ENCODE measurements at places on chromosomes 3 and 15.

- peak; percentile 17 for DNase-seq
- no peaks in the 10 kb centered on the region for H3K4me1 ChIP-seq
- H3K36me3 ChIP-seq, result no peaks in the 10 kb centered on the region
- H3K4me3 ChIP-seq, result no peak overlapping the region
Measured at GRCh38 chr15:57865294-57865693, 158.8 kb downstream of the POLR2M start.

- H3K27ac ChIP-seq, result no peak overlapping the region
- no peaks in the 10 kb centered on the region for H3K36me3 ChIP-seq
- no peaks in the 10 kb centered on the region for H3K4me1 ChIP-seq
- H3K4me3 ChIP-seq, result no peak overlapping the region
Measured at GRCh38 chr3:177513815-177514610, 316.7 kb upstream of the TBL1XR1 start.

DNA sequence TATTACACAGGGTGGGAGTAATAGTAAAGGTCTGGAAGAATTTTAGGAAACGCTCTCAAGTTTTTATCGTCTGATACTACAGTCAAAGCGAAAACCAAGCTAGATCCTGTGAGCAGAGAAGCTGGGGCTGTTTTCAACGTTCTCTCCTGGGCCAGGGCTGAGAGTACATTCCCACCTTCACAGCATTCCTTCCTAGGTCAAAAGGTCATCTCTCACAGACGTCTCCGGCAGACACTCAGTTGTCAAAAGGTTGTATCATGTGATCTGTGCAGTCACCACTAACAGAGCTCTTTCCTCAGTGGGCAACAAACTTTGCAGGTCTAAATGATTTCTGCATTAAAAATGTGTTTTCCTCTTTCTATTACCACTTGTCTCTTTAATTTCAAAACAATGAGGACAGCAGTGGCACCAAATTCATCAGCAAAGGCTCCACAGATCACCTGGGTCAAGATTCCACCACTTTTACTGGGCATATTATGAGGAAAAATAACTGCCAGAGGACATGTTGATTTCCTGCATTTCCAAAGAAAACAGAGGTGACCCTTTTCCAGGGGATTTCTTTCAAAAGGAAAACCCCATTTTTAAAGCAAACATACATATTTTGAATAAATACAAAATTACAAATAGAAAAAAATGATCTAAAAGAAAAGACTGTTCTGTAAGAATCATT is 41.9 kb downstream of the MEIS2 start:
- peaks cover 34% of the 10 kb centered on the region for H3K4me1 ChIP-seq
- H3K27ac ChIP-seq, result peak overlapping the region; percentile 39
- H3K36me3 ChIP-seq, result no peaks in the 10 kb centered on the region
- H3K27me3 ChIP-seq, result no peaks in the 10 kb centered on the region
- H3K4me3 ChIP-seq, result no peak overlapping the region
- no peak for DNase-seq

- H3K4me1 ChIP-seq, result no peaks in the 10 kb centered on the region
- no peak overlapping the region for H3K27ac ChIP-seq
- H3K4me3 ChIP-seq, result no peak overlapping the region
- no peak for DNase-seq
Measured at GRCh38 chr3:128983293-128984069, 10.4 kb downstream of the CFAP92 start.

- H3K27ac ChIP-seq, result no peak overlapping the region
- no peak overlapping the region for H3K4me3 ChIP-seq
- no peaks in the 10 kb centered on the region for H3K36me3 ChIP-seq
- H3K4me1 ChIP-seq, result peaks cover 16% of the 10 kb centered on the region
- no peaks in the 10 kb centered on the region for H3K27me3 ChIP-seq
Measured at GRCh38 chr15:41980654-41981323, 8.4 kb upstream of the EHD4 start.

DNA sequence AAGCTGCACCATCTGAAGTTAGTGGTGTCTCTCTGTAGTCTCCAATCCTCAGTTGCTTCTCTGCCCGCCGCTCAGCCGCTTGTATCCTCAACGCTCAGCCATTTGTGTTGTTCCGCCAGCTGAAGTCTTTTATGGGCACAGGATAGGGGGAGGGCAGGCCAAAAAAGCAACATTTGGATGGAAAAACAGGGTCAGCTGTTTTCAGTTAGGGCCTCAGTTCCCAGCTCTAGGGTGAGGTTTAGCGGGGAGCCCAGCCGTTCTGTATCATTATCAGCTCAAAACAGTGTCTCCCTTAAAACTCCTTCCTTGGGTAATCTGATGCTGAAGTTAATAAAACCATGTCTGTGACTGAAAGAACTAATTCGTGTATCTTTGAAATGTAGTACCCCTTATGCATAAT is 329.5 kb upstream of the AZI2 start:
- H3K27me3 ChIP-seq, result peaks cover 21% of the 10 kb centered on the region
- H3K27ac ChIP-seq, result no peak overlapping the region
- H3K4me1 ChIP-seq, result no peaks in the 10 kb centered on the region
- DNase-seq, result no peak

DNA sequence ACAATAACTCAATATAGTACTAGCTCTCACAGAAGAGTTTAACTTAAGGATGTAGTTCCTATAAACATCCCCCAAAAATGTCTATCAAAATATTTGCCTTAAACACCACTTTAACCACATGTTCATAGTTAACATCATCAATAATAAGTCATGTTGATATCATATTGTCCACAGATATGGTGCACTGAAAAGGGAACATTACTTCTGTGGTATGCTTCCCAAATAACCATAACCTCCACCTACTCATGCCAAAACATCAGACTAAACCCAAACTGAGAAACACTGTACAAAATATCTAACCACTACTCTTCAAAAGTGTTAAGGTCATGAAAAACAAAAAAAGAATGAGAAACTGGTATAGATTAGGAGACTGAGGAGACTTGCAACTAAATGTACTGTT is 32.9 kb downstream of the SLC4A7 start:
- H3K36me3 ChIP-seq, result peaks cover 16% of the 10 kb centered on the region
- peak; percentile 14 for DNase-seq
- peaks cover 27% of the 10 kb centered on the region for H3K4me1 ChIP-seq
- H3K4me3 ChIP-seq, result no peak overlapping the region
- H3K27ac ChIP-seq, result no peak overlapping the region

DNA sequence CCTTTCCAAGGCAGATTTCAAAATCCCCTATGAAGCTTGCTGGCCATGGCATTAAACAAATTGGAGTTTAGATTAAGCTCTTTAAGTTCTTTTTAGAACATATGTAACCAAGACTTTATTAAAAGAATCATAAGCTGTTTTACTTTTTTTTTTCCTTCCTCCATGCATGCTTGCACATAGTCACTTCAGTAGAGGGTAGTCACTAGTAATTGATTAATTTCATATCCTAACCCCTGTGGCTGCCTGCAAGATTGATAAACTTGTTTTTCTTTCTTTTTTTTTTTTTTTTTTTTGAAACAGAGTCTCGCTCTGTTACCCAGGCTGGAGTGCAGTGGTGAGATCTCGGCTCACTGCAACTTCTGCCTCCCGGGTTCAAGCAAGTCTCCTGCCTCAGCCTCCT is 33.3 kb upstream of the ZKSCAN7 start:
- peaks cover 11% of the 10 kb centered on the region for H3K27me3 ChIP-seq
- no peaks in the 10 kb centered on the region for H3K36me3 ChIP-seq
- DNase-seq, result no peak
- H3K4me3 ChIP-seq, result no peak overlapping the region

- H3K36me3 ChIP-seq, result no peaks in the 10 kb centered on the region
- H3K4me1 ChIP-seq, result 0 out of 2 replicates have a peak, but pooled peaks cover 7% of the 10 kb centered on the region
- DNase-seq, result no peak
- H3K4me3 ChIP-seq, result no peak within 1 kb of the TSS
- no peak within 1 kb of the TSS for H3K27ac ChIP-seq
Measured at GRCh38 chr3:25427942-25428788, at the start of gene RARB. Gene RARB, plus strand, starts transcription at chr3:25428263. Its CDS starts 469 bp downstream, at chr3:25428732.

DNA sequence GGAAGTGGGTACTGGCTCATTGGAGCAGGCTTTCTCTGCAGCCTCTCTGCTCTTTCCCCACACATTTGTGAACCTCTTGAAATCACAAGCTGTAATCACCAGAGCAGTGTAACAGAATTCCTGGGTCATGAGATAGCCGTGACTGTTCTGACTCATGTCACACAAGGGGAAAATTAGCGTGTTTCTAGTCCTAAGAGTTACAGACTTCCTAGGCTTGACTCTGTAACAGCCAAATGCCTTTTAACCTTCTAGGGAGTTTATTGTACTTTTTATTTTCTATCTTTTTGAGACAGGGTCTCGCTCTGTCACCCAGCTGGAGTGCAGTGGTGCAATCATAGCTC is 54.7 kb upstream of the TRAK1 start:
- no peak overlapping the region for H3K4me3 ChIP-seq
- peak; percentile 80 for DNase-seq
- H3K4me1 ChIP-seq, result peaks cover 21% of the 10 kb centered on the region

GRCh38 chr3:123644358-123644757 is 59.5 kb upstream of the HACD2 start:
- H3K27me3 ChIP-seq, result no peaks in the 10 kb centered on the region
- no peak overlapping the region for H3K4me3 ChIP-seq
- no peak for DNase-seq
- no peak overlapping the region for H3K27ac ChIP-seq
- no peaks in the 10 kb centered on the region for H3K36me3 ChIP-seq

- peak; percentile 70 for DNase-seq
- H3K36me3 ChIP-seq, result no peaks in the 10 kb centered on the region
- peaks cover 7% of the 10 kb centered on the region for H3K27me3 ChIP-seq
- H3K4me1 ChIP-seq, result peaks cover 30% of the 10 kb centered on the region
- H3K27ac ChIP-seq, result no peak within 1 kb of the TSS
Measured at GRCh38 chr15:62066663-62067447, at the start of gene C2CD4A. Gene C2CD4A, plus strand, starts transcription at chr15:62066977. Its CDS starts 637 bp downstream, at chr15:62067614.

- H3K27me3 ChIP-seq, result no peaks in the 10 kb centered on the region
- H3K36me3 ChIP-seq, result no peaks in the 10 kb centered on the region
- peak overlapping the region; percentile 85 for H3K4me3 ChIP-seq
Measured at GRCh38 chr3:69085833-69086722, 1.3 kb downstream of the ARL6IP5 start.

DNA sequence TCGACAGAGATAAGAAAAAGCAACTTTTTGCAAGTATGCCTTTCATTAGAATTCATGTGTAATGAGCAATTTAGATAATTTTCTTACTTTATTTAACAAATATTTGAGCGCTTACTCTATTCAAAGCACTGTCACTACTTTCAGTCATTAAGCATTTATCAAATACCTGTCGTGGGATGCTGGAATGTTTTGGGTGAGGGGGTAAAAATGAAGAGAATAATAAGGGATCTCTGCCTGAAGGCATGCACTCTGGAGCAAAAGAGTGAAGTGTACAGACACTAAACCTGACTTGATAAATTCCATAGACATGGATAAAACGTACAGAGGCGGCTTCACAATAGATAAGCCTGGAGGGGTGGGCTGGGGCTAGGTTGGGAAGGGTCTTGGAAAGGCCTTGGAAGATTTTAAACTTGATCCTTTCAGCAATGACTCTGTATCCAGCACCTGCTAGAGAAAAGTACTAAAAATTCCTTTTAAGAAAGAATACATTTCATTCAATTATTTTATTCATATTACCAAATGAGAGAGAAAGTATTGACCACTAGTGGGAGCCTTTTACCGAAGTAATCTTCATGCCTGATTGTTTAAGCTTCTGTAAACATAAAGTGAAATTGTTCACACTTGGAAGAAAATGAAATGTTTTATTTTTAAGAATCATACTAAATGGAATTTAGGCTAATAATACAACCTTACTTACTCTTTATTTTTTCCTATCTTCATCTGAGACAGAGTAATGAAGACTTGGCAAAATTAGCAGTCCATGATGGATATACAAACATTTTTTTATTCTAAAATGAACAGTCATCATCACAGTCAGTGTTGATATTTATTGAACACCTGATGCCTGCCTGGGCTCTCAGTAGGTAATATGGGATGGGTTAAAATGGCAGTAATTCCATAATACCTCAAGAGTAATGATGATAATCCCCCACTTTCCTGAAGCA is 113.2 kb downstream of the PPP2R3A start:
- H3K4me1 ChIP-seq, result no peaks in the 10 kb centered on the region
- DNase-seq, result peak; percentile 41
- no peak overlapping the region for H3K27ac ChIP-seq
- no peaks in the 10 kb centered on the region for H3K27me3 ChIP-seq

- H3K27me3 ChIP-seq, result peaks cover 26% of the 10 kb centered on the region
- H3K4me1 ChIP-seq, result no peaks in the 10 kb centered on the region
Measured at GRCh38 chr15:58108117-58108516, 30.1 kb upstream of the AQP9 start.

GRCh38 chr3:193884652-193885051 is 251.3 kb upstream of the HES1 start:
- H3K36me3 ChIP-seq, result no peaks in the 10 kb centered on the region
- no peak overlapping the region for H3K27ac ChIP-seq
- H3K4me1 ChIP-seq, result peaks cover 29% of the 10 kb centered on the region
- no peaks in the 10 kb centered on the region for H3K27me3 ChIP-seq
- H3K4me3 ChIP-seq, result no peak overlapping the region

DNA sequence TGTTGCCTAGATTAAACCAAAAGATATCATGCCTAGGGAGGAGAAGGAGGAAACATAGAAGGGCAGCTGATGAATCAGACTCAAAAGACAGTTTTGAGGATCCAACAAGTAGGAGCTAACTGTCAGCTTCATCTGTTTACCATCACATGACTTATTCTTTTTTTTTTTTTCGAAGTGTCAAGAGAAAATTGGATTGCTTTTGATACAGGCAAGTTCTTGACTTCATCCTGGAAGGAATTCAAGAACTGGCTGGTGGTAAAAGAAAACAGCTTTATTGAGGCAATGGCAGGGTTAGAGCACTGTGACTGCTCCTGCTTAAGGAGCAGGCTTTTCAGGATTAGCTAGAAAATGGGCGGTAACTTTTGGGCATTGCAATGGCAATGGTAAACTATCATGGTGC is 227.5 kb upstream of the KCNMB2 start:
- 0 out of 2 replicates have a peak, but pooled peaks cover 5% of the 10 kb centered on the region for H3K4me1 ChIP-seq
- H3K4me3 ChIP-seq, result no peak overlapping the region
- H3K36me3 ChIP-seq, result no peaks in the 10 kb centered on the region
- no peak for DNase-seq

- H3K36me3 ChIP-seq, result no peaks in the 10 kb centered on the region
- no peak overlapping the region for H3K4me3 ChIP-seq
- peak; percentile 15 for DNase-seq
- H3K27ac ChIP-seq, result no peak overlapping the region
Measured at GRCh38 chr3:43960448-43960840, 269.7 kb downstream of the ABHD5 start.

DNA sequence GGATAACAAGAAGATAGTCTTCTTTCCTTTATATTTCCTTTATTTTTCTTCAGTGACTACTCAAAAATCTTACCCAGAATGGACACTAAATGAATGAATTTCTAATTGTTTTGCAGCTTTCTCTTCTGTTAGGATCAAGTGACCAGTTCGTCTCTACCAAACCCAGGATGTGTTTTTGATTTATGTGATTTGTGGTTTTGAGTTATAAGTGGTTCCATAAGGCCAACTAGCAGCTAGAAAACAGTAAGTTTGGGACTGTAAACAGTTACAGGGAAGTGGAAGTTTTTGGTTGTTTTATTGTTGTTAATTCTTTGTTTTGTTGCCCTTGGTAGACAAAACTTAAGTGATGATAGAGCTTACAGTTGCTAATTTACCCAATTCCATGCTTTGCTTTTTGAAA is 456.5 kb downstream of the IL5RA start:
- no peaks in the 10 kb centered on the region for H3K4me1 ChIP-seq
- no peak overlapping the region for H3K27ac ChIP-seq

All from PC-3 (cell line).